ENCODE measurements at places on chromosomes 11 and 22.

GRCh38 chr11:128359515-128359914 is 227.8 kb downstream of the ETS1 start:
- DNase-seq: no peak

DNA sequence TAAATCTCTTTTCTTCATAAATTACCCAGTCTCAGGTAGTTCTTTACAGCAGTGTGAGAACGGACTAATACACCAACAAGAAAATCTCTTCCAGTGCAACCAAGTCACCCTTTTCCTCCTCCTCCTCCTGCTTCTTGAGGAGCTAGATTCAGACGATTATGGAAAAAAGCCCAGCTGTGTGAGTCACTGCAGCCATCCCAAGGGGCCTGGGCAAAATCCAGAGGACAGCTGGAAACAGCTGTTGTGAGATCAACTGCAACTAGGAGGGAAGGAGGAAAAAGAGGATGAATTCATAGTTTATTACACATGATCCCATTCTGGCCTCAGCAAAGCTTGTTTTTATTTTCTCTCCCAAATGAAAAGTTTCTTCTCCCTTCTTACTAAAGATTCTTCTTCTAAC is 32.9 kb downstream of the RBFOX2 start:
- DNase-seq: peak; percentile 37

DNA sequence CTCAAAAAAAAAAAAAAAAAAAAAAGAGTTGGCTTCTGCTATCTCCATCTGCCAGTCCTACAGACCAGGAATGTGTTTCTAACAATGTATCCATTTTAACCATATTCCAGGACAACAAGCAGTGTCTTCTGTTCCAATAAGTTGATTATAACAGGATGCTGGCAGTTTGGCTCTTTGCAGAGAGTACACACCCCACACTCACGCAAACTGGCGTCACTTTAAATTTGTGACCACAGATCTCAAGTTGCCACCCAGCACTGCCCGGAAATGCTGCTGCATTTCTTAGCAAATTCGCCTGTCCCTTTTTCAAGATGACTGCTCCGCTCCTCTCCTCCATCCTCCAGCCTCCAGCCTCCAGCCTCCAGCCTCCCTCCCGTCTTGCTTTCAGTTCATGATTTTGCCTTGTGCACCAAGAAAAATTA is 44.3 kb downstream of the SCGB1A1 start:
- DNase-seq: no peak

- peak; percentile 92 for DNase-seq
These were observed 20.1 kb upstream of the SYTL2 start for GRCh38 chr11:85831050-85831449.
